Activated CD4-positive, alpha-beta T cell treated with anti-CD3 and anti-CD28 coated beads for 24 hours (primary cell): ENCODE measurements at places on chromosomes 6 and 20.
A peak's percentile ranks its signal among the peaks of the same experiment; 100 is the strongest.

GRCh38 chr6:165511807-165512206 lies 151.2 kb downstream of the PDE10A start:
- DNase-seq: no peak

GRCh38 chr6:109002051-109002697 lies 92.5 kb downstream of the SESN1 start:
- DNase-seq: no peak

GRCh38 chr20:55273149-55273548 lies 732.2 kb downstream of the CBLN4 start:
- DNase-seq: no peak

DNA sequence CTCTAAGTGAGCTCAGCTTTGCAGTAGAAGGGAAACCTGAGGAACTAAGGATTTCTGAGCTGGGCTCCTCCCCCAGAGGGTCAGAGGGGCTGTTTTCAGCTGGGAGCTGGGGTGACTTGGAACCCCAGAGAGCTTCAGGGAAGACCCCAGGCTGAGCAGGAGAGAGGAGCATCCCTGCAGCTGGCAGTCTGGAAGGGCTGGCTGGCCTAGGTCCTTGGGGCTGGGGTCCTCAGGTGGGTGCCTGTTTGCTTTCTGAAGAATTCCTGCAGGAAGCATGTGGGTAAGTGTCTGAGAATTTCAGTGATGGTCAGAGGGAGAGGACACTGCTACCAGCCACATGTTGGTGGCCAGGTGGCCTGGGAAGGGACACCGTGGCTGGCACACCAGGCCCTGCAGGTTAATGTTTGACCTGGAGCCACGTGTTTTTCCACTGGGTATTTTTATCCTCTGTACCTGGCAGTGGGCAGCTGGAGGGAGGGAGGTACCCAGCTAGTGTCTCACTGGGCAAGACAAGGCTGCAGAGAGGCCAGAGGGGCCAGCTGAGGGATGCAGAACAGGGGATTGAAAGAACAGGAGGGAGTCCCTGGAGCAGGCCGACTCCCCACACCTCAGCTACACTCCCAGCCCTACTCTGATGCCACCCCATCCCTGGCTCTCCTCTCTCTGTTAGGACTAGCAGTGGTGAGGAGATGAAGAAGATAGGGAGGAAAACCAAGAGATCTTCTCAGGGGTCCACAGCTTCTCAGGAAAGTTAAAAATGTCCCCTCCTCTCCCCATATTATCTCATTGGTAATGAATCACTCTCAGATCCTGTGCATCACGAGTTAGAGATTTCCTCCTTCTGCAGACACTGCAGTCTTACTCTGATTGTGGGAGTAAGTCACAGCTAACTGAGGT lies 143.6 kb downstream of the VEGFA start:
- no peak for DNase-seq

DNA sequence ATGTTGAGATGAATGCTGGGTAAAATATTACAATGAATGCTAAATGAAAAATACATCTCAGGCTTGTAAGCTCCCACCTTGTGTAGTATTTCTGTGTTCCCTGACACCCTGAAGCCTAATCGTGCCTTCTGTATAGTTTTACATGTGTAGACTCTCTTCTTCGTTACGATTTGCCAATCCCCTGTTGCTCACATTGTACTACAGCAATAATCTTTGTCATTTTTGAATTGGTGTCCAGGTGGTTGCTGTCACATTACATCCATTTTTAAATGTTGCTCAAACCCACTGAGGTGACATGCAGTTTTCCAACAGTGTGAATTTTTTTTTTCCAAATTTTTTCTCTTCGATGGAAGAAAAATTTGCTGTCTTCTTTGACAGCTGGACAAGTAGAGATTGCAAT lies 300.0 kb upstream of the FLRT3 start:
- no peak for DNase-seq

GRCh38 chr6:56866917-56867522 lies 87.9 kb upstream of the BEND6 start:
- DNase-seq: no peak

- no peak for DNase-seq
Measured at GRCh38 chr6:130423044-130423443, 57.2 kb downstream of the TMEM200A start.

GRCh38 chr6:43665376-43665775 lies 20.5 kb downstream of the RSPH9 start:
- no peak for DNase-seq

DNA sequence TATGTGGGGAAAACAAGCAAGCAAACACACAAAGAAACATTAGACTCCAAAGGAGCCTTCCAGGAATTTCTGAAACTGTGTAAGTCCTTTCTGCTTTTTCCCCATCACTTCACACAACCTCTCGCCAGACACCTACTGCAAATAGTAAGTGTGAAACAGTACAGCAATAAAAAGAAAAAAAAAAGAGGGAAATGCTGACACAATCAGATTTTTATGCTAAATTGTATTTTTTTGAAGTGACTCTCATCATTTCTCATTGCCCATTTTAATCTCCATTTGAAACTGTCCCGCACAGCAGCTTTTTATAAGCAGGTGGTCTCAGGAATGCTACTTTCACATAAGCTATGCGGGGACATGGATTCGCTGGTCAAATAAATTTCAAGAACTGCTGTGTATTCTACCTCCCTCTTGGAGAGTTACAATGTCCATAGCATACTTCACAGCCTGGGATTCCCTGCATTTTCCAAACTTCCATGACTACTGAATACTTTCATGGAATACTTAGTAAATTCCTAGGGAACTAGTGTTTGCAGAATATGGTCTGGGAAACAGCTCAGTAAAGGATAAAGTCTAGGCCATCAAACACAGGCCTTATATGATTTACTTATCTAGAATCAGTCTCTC lies 139.9 kb upstream of the TSHZ2 start:
- no peak for DNase-seq

- DNase-seq: no peak
Measured at GRCh38 chr20:19893356-19893755, 123.8 kb upstream of the NAA20 start.

DNA sequence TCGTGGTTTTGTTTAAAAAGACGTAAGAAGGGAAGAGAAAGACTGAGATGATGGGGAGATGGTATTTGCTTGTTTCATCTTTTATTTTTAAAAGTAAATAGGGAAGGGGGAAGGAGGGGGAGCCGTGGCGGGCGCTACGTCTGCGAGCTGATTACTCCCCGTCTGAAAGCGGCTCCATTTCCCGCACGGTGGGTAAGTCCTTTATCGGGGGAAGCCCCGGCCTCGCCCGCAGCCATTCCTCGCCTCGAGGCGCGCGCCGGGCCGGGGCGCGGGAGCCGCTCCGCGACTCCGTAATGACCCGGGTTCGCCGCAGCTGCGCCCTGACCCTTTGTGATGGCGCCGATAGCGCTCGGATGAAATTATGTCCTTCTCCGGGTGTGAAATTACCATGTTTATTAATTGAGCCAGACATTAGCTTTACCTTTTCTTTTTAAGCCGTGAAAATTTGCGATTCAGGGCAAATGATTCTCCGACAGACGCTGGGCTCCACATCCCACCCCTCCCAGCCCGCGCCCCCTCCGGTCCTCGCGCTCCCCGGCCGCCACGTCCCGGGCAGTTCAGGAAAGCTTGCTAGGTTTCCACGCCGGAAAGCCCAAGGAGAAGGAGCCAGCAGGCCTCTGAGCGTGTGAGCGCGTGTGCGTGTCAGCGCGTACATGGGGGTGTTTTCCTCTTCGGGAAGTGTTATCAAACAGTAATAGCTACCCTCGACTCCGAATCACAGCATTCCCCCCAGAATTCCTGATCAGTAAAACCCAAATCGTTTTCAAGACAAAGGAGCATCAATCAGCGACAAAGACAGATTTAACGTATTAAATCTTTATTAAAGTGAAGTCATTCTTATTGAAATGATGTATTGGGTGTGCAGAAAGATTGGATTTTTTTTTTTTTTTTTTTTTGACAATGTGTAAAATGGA lies 30.0 kb downstream of the TFAP2A start:
- no peak for DNase-seq

GRCh38 chr6:5025911-5026819 lies 22.3 kb upstream of the RPP40 start:
- DNase-seq: no peak

DNA sequence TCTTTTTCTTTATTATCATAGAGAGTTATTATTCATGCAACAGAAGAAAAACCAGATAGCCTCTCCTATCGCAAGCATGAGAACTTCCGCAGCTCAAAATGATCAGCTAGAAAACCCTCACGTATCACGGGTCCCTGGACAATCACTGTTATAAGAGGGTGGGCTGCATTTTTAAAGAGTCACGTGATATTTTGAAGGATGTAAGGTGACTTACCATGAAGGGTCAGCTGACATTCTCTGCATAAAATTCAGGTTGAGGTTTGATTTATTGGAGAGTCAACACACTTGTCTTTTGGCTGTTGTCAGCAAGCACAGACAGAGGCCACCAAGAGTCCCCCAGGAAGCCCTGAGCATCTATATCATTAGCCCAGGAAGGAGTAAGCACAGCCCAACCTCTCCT lies 39.5 kb downstream of the ID4 start:
- DNase-seq: no peak

DNA sequence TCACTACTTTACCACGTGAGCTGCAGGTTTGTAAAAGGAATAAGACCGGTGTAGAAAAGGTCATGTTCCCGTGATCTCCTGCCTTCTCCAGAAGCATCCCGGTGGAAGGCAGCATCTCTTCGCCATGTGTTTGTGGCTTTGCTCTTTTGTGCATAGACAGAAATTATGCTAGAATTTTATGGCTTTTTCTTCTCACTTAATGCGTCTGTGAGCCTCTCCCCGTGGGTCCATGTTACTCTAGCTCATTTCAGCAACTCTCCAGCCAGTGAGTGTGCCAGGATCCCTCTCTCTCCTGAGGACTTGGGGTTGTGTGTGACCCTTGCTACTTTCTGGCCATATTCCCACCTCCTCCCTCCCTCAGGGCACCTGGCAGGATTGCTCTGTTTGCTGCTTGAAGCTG lies 289.5 kb downstream of the CDH4 start:
- no peak for DNase-seq

- DNase-seq: no peak
Measured at GRCh38 chr6:153898360-153899059, 140.5 kb upstream of the OPRM1 start.

DNA sequence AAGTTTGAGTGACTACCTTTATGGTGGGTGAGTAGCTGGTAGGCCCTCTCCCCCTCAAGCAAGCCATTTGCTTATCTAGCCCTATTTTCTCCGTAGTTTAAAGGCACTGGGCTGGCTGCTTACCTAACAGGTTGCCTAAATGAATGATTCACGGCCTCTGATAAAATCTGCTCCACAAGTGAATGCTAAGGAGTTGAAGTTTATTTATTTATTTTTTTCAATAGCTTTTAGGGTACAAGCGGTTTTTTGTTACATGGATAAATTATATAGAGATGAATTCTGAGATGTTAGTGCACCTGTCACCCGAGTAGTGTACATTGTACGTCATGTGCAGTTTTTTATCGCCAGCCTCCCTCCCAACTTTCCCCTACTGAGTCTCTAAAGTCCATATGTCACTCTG lies 8.3 kb upstream of the CDH26 start:
- no peak for DNase-seq

GRCh38 chr6:44229376-44230033 lies 6.1 kb downstream of the SLC29A1 start:
- no peak for DNase-seq

DNA sequence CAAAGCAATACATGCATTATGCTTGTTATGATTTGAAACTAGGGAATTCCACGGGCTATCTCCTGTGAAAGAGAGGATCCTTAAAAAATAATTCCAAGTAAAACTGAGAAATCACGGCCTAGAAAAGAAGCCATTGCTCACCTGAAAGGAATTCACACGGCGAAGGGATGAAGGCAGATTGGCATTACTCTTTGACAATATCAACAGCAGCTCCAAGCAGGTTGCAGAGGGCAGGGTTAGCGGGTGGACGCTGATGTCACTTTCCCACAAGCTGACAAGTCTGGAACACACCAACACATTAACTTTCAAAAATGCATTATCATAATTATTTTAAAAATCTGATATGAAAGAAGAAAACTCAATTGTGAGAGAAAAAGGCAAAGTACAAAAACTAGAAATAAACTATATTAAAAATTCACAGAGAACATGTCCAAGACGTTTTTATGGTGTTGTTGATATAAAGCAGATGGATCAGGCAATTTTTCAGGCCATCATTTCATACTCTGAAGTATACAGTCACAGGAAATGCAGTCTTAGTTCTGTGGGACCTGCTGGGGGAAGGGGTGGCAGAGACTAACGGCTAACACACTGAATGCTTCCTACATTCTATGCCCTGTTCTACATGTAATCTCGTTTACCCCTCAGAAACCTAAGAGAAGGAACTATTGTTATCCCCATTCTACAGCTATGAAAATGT lies 108.3 kb downstream of the UBE3D start:
- no peak for DNase-seq

GRCh38 chr20:16864069-16864468 lies 115.9 kb downstream of the OTOR start:
- DNase-seq: no peak

GRCh38 chr6:170232186-170233002 lies 58.5 kb downstream of the DLL1 start:
- no peak for DNase-seq

GRCh38 chr20:37649017-37649416 lies 44.8 kb upstream of the CTNNBL1 start:
- no peak for DNase-seq

- no peak for DNase-seq
Measured at GRCh38 chr20:62401331-62401779, 5.7 kb downstream of the CABLES2 start.

GRCh38 chr6:77337392-77337791 lies 125.9 kb downstream of the HTR1B start:
- no peak for DNase-seq

- DNase-seq: no peak
Measured at GRCh38 chr6:64774881-64775280, 932.1 kb downstream of the EYS start.

GRCh38 chr6:169763881-169764280 lies 12.5 kb downstream of the ERMARD start:
- no peak for DNase-seq

- no peak for DNase-seq
Measured at GRCh38 chr6:82270881-82271635, 23.5 kb upstream of the IBTK start.

GRCh38 chr20:61115364-61116065 lies 136.5 kb upstream of the CDH4 start:
- DNase-seq: no peak

DNA sequence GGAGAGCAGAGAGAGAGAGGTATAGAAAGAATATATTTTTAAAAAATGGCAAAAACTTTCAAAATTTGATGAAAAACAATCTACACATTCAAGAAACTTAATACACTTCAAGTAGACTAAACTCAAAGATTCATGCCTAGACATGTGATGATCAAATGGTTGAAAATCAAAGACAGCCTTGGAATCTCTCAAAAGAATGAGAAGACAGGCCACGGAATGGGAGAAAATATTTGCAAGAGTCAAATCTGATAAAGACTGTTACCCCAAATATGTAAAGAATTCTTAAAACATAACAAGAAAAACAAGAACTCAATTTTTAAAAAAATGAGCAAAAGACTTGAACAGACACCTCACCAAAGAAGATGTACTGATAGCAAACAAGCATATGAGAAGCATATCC lies 49.7 kb downstream of the THEMIS start:
- no peak for DNase-seq

- no peak for DNase-seq
Measured at GRCh38 chr6:47380251-47380650, 70.5 kb upstream of the TNFRSF21 start.

GRCh38 chr6:52995913-52996645 lies 995 bp upstream of the GSTA4 start:
- peak; percentile 8 for DNase-seq
